ENCODE measurements at places on chromosomes 12 and 14.

GRCh38 chr12:96420277-96420835 lies 20.1 kb upstream of the CDK17 start:
- DNase-seq: no peak

DNA sequence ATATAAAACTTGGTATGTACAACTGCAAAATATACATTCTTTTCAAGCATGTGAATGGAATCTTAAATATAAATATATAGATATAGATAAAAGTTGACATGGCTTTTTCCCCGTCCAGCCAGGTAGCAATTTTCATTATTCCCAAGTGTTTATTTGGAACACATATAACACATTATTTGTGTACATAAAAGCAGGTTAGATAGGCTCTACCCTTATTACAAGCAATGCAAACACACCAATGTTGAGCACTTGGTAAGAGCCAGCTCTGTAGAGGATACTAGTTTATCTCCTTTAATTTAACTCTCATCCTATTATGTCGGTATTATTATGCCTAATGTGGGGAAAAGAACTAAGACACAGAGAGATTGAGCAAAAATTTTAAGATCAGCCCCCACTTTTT lies 7.0 kb upstream of the INSM2 start:
- no peak for DNase-seq

DNA sequence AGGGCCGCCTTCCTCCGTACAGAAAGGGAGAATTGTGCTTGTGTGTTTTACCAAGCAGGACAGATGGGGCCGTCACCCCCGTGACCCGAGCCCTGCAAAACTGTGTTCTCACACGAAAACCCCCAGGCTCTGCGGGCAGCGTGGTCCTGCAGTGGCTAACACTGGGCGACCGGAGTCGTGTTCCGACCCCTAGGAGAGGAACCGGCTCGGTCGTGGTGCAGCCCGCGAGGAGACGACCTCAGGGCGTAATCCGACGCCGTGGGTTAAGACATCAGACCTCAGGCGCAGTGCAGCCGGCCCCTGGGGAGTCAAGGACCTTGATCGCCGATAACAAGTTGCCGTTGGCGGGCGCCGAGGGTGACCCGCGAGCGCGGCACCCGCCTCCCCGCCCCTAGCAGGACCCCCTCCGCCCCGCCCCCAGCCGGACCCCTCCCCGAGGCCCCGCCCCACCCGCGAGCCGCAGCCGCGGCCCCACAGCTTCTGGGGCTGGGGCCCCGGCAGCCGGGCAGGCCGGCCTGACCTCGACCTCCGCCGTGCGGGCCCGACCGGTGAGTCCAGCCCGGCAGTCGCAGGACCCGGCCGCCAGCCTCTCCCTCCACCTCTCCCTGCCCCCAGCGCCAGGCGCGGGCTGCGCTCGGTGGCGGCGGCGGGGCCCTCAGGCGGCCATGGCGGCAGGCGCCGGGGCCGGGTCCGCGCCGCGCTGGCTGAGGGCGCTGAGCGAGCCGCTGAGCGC lies at the start of gene CHPT1:
CHPT1 (plus strand) TSS at position 444 of the 733 bp plus-strand sequence; CDS start at position 666, 222 bp downstream.
- peak; percentile 75 for DNase-seq

DNA sequence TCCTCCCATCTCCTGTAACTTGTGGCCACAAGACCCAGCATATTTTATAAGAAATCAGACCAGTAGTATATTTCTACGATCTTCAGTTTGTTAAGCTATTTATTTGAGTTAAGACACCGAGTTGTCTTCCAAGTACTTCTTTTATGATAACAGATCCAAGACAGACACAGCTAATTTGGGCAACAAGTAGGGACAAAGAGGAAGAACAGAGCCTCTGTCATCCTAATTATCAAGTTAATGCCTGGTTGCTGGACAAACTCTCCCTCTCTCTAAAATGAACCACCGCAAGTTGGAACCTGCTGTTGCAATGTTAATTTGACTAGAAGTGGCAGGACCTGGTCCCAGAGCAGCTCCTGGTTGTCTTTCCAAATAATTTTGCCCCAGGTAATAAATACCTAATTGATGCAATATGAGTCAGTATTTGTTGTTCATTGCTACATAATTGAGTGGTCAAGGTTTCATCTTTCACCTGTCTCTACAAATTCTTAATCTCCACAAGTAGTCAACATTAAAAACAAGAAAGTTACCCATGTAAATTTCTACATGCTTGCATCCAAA lies 323.7 kb downstream of the PAWR start:
- no peak for DNase-seq

GRCh38 chr14:56195223-56195622 lies 77.0 kb downstream of the PELI2 start:
- no peak for DNase-seq

GRCh38 chr12:98803468-98804209 lies 158.5 kb downstream of the APAF1 start:
- no peak for DNase-seq

DNA sequence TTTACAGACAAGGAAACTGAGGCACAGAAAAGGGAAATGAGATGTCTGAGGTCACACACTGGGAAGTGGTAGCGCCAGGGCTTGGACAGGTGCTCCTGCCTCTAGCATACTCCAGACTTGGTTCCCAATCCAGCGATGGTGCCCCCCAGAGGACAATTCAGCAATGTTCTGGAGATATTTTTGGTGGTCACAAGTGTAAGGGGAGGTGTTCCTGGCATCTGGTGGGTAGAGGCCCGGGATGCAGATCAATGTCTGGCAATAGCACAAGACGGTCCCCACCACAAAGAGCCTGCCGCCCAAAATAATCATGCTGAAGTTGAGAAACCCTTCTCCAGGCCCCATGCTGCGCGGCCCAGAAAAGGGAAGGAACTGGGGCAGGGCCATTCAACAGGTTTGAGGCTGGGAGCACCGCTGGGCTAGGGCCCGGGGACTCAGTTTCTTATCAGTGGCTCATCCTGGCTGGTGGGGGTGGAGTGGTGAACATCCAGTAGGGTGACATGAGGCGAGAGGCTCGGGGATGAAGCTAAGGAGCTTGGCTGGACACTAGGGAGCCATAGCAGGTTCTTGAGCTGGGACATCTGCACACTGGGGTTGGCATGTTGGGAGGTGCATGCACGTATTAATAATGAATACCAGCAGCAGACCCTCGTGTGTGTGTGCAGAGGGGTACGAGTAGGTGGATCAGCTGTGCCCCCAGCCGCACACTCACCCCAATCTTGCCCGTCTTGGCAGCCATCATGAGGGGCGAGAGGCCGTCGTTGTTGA lies 35.1 kb downstream of the TRPV4 start:
- DNase-seq: no peak

- no peak for DNase-seq
These were observed 467.1 kb downstream of the NOVA1 start for GRCh38 chr14:26130690-26131089.

GRCh38 chr14:23931721-23932289 lies 21.8 kb upstream of the DHRS4 start:
- no peak for DNase-seq

GRCh38 chr14:48628870-48629269 lies 953.5 kb upstream of the MDGA2 start:
- DNase-seq: no peak

DNA sequence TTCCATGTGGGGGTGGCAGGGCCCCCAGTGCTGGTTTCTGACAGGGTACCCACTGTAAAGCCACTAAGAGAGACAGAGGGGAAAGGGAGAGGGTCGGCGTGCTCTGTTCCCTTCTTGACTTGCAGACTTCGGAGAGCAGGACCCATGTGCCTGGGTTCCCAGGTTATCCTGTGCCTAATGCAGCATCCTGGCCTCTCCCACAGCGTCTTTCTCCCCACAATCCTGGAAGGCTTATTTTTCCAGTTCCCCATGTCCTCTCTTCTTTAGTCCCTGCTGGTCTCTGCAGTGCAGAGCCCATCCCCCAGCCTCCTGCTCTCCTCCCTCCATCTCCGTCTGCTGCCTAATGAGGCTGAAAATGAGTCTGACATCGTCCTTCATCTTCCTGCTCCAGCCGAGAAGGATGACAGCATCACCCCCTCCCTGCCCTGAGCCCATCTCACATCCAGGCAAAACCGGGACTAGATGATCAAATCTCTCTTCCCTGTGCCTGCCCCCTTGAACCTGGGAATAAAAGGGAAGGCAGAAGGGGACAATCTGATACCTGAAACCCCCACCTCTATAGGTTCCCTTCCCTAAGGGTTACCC lies 15.1 kb downstream of the CALCOCO1 start:
- no peak for DNase-seq

- no peak for DNase-seq
These were observed 6.7 kb upstream of the LGR5 start for GRCh38 chr12:71432936-71433335.

DNA sequence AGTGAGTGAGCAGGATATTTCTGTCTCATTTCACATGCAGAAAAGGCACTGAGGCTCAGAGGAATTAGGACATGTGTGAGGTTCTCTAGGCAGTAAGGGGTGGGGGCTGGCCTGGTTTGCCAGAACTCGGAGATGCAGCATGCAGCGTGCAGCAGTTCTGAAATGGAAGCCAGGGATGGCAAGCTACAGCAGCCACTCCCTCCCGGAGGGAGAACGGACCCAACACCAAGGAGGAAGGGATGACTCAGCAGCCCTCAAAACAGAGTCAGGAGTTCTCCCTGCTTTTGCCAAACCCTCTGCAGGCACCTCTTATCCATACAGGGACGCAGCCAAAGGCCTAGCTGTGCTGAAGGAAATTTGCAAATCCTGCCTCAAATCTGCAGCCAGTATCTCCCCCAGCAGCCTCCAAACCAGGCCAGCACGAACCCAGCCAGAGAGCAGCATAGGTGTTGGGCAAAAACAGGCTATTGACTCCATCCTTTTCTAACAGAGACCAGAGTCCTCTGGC lies 10.3 kb upstream of the SERPINA3 start:
- no peak for DNase-seq

GRCh38 chr12:132094269-132094891 lies 49.7 kb downstream of the DDX51 start:
- no peak for DNase-seq

DNA sequence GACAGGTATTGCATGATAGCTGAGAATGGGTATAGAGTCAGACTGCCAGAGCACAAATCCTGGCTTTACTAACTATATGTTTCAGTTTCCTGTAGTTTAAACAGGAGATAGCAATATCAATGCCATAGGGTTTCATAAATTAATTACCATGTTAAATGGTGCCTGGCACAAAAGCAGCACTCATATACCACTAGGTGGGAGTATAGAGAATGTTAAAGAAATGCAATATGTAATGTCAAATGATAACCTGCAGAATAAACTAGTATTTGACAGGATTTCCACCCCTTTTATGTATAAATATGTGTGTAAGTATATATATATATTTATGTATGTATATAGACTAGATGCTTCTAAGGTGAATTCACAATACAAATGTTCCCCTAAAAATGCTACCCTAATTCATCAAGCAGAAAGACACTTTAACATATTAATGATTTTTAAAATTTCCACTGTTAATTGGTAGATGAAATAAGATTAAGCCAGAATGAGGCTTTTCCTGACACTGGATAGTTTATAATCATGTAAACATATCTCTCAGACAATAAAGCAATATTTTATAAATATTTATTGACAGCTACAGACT lies 8.6 kb downstream of the WDR89 start:
- no peak for DNase-seq
